ENCODE measurements at places on chromosomes 11 and 22.
A peak's percentile ranks its signal among the peaks of the same experiment; 100 is the strongest.

GRCh38 chr11:128872594-128872993 is 5.5 kb upstream of the KCNJ1 start:
- no peak for DNase-seq

- DNase-seq, result no peak
Observed at GRCh38 chr11:44556735-44557409, 8.6 kb upstream of the CD82 start.

- no peak for DNase-seq
Observed at GRCh38 chr22:22084089-22084711, 101.6 kb upstream of the TOP3B start.

DNA sequence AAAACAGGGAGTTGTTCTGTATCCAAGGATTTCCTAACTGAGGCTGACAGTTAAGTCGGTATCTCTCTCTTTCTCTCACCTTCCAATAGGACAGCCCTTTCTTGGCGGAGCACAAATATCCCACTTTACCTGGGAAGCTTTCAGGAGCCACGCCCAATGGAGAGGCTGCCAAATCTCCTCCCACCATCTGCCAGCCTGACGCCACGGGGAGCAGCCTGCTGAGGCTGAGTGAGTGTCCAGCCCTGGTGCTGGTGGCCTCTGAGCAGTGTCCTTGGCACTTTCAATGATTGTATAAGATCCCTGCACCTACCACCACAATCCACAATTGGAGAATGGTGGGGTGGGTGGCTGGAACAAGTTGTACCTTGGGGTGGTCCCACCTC is 33.7 kb downstream of the CYB5R2 start:
- DNase-seq, result no peak

GRCh38 chr11:43164831-43165230 is 147.0 kb upstream of the API5 start:
- DNase-seq, result no peak

DNA sequence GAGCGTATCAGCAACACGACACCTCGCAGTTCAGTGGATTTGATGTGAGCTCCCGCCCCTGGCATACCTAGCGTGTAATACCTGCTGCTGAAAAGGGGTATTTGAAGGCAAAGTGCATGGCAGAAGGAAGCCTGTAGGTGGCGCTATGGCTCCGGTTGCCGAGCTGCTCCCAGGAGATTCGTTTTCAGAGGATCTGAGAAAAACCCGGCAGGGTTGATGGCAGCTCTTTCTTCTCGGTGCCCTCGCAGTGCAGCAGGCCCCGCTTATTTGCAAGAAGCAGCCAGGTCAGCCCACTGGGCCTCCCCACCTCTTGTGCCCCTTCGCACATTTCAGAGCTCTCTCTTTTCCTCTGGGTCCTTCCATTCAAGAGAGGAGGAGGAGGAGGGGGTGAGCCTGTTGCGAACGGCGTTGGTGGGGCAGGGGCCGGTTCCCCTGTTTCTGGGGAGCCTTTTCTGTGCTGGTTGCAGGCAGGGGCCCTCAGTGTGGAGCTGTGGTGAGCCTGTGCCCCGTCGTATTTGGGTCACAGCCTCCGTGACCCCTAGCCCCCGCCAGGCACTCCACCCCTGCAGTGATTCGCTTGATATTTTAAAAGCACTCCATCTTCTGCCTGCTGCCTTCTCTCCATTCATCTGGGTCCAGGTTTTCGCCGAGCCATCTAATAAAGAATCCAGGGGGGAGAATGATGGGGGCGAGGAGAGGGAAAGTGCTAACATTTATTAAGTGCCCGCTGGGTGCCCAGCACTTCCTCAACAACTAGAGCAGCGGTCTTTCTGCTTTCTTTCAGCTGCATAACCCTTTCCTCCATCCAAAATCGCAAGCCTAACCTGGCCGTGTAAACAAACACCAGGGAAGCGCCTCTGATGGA is 85.3 kb upstream of the SYT13 start:
- peak; percentile 84 for DNase-seq

DNA sequence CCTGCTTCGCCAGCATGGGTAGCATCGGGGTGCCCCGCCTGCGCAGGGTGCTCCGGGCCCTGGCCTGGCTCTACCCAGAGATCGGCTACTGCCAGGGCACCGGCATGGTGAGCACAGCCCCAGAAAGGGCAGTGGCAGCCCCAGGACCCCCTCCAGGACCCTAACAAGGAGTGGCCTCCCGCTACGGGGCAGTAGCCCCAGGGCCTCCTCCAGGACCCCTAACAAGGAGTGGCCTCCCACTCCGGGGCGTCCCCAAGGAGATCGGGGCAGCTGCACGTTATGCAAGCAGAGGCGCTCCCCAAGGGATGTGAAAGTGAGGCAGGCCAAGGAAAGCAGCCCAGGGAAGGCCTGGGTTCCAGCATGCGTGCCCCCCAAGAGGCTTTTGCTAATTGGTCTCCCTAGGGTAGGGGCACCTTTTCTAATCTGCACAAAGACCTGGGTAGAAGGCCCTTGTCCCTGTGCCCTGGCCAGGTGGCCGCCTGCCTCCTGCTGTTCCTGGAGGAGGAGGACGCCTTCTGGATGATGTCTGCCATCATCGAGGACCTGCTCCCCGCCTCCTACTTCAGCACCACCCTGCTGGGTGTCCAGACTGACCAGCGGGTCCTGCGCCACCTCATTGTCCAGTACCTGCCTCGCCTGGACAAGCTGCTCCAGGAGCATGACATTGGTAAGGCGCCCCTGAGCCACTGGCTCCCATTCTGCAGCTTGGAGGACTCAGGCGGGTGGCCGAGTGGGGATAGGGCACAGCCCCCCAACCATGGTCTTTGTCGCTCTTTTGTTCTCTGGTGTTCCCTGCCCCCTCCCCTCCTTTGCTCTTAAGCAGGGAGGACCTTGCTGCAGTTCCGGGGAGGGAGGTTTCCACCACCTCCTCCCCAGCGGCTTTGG is 35.0 kb downstream of the SGSM3 start:
- no peak for DNase-seq

- no peak for DNase-seq
Observed at GRCh38 chr11:46388619-46389449, 2.7 kb downstream of the CHRM4 start.

- DNase-seq, result no peak
Observed at GRCh38 chr11:68353118-68353517, 40.7 kb downstream of the LRP5 start.

GRCh38 chr11:75994616-75995015 is 179.6 kb downstream of the UVRAG start:
- no peak for DNase-seq

- DNase-seq, result no peak
Observed at GRCh38 chr11:43874738-43875137, 5.9 kb upstream of the ALKBH3 start.

GRCh38 chr11:72600557-72600956 is 73.7 kb downstream of the PDE2A start:
- no peak for DNase-seq

- DNase-seq, result no peak
Observed at GRCh38 chr22:36117053-36117554, 43.5 kb downstream of the APOL3 start.

DNA sequence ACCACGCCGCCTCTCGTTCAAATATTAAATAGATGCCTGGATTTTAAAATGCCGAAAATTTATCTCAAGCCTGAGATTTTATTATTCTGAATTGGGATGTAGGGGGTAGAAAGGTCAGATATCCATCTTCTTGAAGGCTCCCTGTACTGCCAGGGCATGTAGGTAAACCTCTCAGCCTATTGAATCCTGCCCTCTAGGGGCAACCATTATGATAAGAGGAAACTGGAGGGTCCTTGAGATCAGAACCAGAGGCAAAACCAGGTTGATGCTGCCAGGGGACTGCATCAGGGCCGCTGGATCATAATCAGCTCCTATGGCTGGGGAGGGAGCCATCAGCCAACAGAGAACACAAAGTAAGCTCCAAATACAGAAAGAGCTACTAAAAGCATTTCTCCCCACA is 92.4 kb downstream of the KCNC1 start:
- DNase-seq, result no peak

GRCh38 chr22:45008751-45009605 is 827 bp downstream of the PHF21B start:
- DNase-seq, result peak; percentile 16

DNA sequence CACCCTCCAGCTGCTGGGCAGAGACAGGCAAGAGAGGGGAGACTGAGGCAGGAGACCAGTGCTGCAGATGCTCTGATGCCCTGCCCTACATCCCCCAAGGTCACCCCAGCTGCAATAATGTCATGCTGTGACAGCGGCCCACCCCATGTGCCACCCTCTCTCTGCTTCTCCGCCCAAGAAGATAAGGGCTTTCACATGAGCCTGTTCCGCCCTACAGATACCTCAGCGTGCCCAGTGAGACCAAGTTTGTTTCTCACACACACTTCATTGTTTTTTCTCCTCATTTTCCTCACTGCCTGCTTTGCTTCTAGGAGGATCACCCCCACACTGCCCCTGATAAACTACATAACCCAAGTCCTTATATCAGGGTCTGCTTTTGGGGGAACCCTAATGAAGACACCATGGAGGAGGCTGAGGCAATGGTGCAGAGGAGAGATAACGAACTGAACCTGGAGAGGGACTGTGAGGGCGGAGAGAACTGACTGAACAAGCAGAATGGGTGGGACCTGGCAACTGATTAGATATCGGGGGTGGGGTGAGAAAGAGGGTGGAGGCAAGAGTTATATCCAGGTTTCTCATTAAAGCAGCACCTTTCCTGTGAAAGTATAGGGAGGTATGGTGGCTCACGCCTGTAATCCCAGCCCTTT is 37.5 kb upstream of the TSKU start:
- DNase-seq, result no peak

GRCh38 chr11:77144857-77145428 is 16.9 kb downstream of the MYO7A start:
- no peak for DNase-seq

GRCh38 chr11:120714438-120714837 is 202.9 kb downstream of the GRIK4 start:
- no peak for DNase-seq

DNA sequence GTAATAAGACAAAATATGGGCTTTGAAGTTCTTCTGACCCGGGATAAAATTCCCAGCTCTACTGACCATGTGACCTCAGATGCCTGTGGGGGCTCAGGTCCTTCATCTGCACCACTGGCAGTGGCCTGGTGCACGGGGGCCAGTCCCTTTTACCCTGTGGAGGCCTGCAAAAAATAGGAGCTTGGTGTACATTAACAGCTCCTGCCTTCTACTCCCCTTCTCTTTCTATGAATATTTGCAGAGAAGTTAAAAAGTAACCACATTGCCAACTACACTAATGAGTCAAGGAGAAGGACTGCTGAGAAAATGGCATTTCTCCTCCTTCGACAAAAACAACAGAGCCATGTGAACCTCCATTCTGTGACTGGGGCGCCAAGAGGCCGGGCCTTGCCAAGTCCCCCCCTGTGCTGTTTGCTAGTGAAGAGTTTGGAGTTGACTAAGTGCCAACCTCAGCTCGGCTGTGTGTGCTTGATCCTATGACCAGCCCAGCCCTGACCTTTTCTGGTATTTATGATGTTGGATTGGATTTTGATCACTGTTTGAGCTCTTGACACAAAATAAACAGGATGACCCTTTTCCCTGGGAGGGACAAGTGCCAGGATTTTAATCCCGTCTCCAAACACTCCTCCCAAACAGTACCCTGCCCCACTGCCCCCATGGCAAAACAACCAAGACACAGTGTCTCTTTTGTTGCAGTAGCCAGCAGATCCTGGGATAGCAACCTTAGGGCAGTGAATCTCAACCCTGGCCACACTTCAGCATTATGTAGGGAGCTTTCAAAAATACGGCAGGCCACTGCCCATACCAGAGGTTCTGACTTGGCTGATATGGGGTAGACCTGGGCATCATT is 380.1 kb downstream of the LARGE1 start:
- DNase-seq, result peak; percentile 67

DNA sequence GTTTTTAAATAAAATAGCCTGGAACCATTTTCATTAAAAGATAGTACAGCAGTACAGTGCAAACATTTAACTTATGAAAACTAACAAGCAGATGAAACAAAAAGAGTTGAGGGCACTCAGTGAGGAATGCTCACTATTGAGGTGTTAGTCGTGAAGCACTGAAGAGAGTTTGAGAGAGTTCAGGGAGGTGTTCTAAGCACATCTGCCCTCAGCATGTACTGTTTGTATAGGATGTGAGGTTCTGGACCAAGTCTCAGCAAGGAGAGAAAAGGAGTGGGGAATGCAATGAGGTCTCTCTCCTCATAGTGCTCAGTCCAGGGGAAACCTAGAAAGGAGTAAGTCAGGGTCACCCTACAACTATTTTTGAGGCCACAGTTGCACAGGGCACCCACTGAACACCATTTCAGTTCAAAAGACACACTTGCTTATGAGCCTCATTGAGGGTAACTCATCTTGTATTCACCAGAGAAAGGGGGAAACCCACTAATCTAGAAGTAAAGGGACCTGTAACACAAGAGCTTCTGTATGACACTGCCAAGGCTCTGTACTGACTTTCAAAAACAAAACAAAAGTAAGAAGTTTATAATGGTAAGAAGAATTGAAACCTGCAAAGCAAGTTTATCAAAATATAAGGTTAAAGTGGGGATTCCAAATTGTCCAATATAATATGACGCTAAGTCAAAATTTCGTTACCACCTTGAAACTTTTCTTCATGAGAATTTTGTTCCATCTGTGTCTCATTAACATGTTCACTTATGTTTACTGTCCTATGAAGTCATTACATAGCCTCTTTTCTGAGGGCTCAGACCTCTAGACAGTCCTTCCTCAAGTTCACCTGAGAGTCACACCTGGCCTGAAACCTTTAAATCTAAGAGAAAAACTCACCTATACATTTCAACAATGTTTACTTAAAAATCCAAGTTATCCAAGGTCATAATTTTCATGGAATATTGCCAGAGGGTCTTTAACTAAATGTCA is 275.3 kb downstream of the ETS1 start:
- no peak for DNase-seq

DNA sequence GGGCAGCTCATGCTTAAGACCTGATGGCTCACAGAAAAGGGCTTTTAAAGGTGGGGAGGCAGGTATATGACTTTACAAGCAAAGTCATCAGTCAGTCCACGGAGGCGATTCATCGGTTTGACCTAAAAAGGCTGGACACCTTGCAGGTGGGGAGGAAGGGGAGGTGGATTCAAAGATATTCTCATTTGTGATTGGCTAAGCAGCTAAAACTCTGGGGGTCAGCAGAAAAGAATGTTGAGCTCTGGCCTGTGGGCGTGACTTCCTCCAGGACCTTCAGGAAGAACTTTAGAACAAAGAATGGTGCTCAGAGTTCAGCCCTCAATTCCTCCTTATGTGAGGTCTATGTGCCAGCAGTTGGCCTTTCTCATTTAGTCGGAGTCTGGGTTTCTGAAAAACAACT is 78.3 kb upstream of the LMO1 start:
- no peak for DNase-seq

DNA sequence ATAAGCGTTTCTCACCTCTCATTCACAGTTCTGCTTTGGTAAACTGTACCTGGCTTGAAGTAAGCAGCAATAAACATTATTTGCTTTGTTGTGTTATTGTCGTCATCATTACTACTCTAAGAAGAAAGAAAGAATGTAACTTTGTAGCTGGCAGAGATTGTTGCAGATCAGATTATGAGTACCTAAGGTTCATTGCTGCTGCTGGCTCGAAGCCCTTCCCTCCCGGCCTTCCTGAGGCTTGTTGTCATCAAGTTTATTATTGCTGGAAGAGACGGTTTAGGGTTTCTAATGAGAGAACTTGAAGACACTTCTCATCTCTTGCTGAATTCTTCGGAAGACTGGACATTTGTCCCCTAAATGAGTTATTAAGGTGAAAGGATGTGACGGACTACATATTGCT is 101.3 kb downstream of the GRAMD1B start:
- no peak for DNase-seq
